ENCODE measurements at places on chromosomes 7 and 10.

- no peak for DNase-seq
Observed at GRCh38 chr10:58137813-58138212, 129.9 kb downstream of the IPMK start.

- no peak for DNase-seq
Observed at GRCh38 chr7:106870983-106871410, 5.9 kb downstream of the PIK3CG start.

GRCh38 chr7:29262191-29262917, 67.8 kb downstream of the CHN2 start:
- no peak for DNase-seq

GRCh38 chr10:13678101-13678843, 91.5 kb downstream of the PRPF18 start:
- no peak for DNase-seq

- no peak for DNase-seq
Observed at GRCh38 chr10:86372119-86372783, 5.7 kb upstream of the GRID1 start.

- no peak for DNase-seq
Observed at GRCh38 chr10:85978566-85979358, 387.8 kb downstream of the GRID1 start.

DNA sequence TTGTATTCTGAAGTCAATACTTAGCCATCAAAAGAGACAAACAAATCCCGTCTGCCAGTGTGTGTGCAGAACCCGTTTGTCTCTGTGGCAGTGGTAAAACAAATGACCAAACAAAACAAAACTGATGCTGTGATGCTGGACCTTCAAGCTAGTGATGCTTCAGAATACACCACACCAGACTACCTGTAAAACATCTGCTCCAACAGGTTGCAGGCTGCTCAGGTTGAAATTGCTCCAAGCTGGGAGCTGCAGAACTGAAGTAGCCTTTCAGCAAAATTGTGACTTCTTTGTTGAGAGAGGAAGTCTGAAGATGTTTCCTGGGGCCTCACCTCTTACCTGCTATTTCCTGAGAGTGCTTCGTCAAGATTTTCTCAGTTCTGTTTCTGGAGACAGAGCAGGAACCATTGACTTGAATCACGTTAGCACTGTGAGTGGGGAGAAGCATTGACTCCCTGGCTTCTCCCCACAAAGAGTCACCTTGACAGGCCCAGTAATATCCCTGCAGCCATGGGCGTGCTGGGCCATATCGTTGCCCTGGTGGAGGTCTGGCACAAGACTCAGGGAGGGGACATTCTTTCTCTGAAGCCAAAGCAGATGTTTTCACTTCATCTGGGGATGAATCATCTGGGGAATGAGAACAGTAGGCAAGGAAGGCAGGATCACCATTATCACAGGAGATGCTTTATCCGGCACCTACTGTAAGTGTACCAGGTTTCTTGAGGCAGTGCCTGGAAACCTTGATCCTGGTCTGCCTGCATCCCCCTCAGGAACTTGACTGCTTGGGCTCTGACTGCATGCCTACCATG, 80.2 kb downstream of the RBM20 start:
- no peak for DNase-seq

DNA sequence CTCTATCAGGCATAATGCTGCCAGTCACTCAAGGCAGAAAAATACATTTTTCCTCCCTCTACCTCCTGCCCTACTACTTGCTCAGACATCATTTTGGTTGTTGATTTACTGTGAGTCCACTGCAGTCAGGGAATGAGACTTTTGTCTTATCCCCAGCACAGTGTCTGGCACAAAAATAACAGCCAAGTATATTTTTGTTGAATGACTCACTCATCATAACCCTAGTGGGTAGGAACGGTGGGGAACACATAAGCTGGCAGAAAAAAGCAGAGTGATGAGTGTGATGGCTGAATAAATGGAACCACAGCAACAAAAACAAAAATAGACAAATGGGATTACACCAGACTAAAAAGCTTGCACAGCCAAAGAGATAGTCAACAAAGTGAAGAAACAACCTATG, 65.8 kb upstream of the LAMB4 start:
- no peak for DNase-seq

DNA sequence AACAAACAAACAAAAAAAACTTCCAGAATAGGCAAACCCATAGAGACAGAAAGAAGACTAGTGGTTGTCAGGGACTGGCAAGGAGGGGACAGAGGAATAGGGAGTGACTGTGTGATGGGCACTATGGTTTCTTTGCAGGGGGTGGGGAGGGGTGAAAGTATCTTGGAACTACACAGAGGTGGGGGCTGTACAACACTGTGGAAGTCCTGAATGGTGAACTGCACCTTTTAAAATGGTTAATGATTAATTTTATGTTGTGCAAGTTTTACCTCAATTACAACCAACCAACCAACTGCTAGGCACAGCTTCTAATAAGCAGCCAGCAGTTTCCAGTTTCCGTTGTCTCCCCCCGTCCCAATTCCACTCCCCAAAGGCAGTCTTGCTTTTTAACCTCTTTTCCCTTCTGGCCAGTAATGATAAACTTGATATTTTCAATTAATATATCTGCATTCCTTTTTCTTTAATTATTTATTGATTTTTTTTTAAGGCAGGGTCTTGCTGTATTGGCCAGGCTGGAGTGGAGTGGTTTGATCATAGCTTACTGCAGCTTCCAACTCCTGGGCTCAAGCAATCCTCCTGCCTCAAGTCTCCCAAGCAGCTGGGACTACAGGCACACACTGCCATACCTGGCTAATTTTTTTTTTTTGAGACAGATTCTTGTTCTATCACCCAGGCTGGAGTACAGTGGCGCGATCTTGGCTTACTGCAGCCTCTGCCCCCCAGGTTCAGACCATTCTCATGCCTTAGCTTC, 46.8 kb downstream of the HIP1 start:
- DNase-seq = no peak

- no peak for DNase-seq
Observed at GRCh38 chr10:112851588-112852211, 98.3 kb upstream of the TCF7L2 start.

DNA sequence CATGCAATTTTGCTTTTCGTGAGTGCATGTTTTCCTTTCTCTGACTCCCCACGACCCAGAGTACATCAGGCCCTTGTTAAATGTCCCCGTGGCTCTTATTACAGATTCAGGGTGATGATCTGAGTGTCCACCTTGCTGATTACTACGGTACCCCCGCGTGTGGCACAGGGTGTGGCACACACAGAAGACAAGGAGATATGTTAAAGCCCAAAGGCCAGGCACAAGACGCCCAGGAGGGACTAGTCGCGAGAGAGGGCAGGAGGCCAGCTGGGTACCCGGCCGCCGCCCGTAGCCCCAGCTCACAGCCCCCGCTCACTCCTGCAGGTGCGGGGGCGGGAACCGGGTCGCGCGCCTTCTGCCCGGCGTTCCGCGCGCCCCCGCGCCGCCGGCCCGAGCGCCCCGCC, 281 bp upstream of the EXOC6 start:
- DNase-seq = no peak

Data from COLO829 (cell line).